ENCODE measurements at places on chromosomes 3 and 15.

DNA sequence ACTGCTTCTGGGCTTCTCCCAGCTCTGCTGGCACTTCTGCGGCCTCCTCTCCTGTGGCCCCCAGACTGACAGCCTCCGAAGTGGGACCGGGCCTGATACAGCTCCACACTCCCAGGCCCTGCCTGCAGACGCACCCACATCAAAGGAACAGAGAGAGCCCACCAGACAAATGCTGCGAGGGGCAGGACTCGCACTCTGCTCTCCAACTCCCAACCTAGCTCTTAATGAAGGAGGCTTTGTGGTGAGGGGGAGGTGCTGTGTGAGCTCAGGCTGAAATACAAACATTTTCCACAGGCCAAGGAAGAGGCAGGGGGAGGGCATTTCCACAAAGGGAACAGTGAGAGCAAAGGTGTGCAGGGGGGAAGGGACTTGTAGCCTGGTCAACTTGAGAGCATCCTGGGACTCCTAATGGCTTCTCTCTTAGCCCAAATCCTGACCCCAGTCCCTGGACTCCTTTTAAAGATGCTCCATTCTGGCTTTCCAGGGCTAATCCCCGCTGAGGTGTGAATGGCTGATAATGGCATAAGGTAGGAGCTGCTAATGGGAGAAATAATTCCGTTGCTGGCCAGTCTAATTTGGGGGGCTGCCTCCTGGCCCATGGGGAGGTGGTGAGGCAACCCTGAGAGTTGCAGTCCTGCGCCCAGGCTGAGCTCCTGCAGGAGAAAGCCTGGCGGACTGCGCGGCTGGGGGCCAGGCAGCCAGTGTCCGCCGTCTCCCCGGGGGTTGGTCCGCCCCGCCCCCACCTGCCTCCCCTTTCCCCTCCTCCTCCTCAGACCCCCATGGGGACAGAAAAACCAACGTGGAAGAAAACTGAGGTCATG is 9.6 kb downstream of the LINGO1 start:
- DNase-seq: no peak

GRCh38 chr15:43285609-43286037 is 18.9 kb upstream of the TGM5 start:
- peak; percentile 64 for DNase-seq

DNA sequence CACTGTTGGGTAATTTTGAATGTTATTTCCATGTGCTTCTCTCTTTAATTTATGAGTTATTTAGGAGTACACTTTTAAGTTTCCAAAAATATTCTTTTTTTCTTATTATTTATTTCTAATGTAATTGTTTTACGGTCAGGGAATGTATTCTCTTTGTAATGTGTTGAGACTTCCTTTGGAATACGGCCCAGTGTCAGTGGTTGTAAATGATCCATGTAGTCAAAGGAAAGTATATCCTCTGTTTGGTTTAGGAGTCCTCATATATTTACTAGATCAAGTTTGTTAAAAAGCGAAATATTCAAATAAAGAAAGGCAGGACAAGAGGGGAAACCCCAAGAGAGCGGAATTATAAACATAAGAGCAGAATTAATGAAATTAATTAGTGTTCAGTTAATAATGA is 49.0 kb upstream of the ADGRG7 start:
- DNase-seq: no peak

GRCh38 chr15:42996871-42997270 is 76.3 kb upstream of the TTBK2 start:
- no peak for DNase-seq

DNA sequence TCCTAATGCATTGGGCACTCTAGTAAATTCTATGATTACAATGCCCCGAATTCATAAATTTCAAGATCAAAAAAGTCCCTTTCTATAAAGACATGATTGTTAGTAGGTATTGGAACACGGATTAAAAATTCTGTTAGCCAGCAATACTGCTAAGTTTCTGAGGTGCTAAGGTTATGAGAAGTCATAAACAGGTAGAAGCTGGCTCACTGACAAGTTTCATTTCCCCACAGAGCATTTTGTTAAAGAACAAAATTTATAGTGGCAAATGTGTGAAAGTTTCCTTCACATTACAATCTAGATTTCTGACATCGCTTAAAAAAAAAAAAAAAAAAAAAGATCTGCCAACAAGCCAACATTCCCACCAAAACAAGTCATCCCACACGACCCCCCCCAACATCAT is 12.4 kb upstream of the MAN2C1 start:
- no peak for DNase-seq

GRCh38 chr15:38182900-38183299 is 69.7 kb upstream of the SPRED1 start:
- no peak for DNase-seq

DNA sequence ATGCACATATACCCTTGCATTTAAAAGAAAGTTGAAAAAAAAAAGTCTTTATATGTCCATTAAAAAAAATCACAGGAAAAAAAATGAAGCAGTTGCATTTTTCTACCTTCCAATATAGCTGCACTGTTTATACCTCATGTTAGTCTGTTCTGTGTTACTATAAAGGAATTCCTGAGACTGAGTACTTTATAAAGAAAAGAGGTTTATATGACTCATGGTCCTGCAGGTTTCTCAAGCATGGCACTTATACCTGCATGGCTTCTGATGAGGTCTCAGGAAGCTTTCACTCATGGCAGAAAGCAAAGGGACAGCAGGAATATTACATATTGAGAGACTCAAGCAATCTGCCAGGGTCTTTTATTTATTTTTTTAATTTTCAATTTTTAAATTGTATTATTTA is 277.2 kb upstream of the BCHE start:
- DNase-seq: no peak

GRCh38 chr3:187986514-187986934 is 167.4 kb upstream of the LPP start:
- DNase-seq: no peak

All from frontal cortex (tissue), 4 donors.